ENCODE measurements at places on chromosomes 7 and 10.

- ATAC-seq = no peak
Measured at GRCh38 chr10:123496375-123496774, 169.8 kb upstream of the GPR26 start.

- no peak for ATAC-seq
Measured at GRCh38 chr7:84202855-84203254, 8.3 kb upstream of the SEMA3A start.

GRCh38 chr7:106372595-106373318 lies 88.0 kb upstream of the NAMPT start:
- ATAC-seq = no peak

- ATAC-seq = no peak
Measured at GRCh38 chr7:92778972-92779371, 57.4 kb downstream of the CDK6 start.

DNA sequence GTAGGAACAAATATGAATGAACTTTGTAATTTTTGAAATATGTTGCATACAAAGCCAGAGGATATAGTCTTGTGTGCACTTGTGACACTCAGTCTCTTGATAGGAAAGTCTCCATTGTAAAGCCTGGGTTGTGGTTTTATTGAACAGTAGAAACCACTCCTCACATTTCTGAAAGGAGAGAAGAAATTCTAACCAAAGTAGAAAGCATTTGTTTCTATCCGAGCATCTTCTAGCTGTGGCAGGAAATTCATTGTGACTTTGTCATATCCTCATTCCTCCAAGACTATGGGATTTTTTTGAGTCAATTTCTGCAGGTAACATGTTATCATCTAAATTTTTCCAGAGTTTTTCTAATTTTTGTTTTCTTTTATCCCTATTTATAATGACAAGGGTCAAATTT lies 55.5 kb upstream of the NCF1 start:
- no peak for ATAC-seq

DNA sequence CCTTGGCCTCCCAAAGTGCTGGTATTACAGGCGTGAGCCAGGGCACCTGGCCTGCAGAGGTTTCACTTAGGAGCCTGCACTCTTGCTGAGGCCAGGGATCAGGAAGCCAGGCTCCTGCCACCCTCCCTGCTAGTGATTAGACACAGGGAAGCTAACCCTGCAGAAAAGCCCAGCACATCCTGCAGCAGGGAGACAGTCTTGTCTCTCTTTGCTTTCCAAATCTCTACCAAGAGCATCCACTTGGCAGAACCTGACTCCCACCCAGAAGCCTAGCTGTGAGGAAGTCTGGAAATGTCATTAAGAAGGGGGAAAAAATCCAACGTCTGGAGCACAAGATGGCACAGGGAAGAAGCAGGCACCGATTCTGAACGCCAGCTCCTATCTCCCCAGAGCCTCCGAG lies 8.0 kb upstream of the FAM171A1 start:
- no peak for ATAC-seq

DNA sequence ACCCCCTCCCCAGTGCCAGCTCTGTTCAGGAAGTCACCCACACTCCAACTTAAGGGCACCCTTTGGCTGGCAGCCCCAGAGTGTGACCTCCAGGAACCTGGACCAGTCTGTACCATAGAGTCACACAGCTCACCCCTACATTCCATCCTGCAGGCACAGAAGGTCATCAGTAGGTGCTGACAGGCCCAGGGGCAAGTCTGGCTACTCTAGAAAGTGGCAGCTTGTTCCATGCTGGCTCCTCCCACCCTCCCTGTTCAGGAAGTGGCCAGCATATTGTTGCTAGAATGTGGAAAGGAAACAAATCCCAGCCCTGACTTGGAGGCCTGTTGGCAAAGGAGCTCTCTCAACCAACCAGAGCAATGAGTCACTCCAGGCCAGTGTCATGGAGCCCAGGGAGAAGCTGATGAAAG lies 3.2 kb upstream of the NCOA4 start:
- peak; percentile 2 for ATAC-seq

DNA sequence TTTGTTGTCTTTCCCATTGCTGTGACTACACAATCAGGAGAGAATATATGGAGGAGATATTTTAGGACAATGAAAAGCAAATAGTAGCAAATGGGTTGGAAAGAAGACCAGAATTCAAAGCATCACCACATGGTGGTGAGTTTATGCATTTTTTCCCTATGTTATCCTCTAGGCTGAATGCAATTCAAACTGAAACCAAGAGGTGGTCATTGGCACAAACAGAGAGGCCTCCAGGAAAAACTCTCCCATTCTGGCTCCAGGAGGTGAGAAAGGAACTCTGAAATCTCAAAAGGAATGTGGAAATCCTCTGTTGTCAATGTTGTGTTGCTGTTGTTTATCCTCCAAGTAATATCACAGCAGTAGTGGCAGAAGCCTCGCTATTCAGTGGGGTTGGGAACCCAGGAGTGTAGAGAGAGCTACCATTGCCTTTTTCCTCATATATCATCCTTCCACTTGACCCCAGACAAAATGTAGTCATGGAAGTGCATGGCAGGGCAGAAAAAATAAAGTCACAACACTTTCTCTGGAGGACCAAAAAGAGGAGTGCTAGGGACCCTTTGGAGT lies 819.1 kb downstream of the GRID1 start:
- ATAC-seq = no peak

DNA sequence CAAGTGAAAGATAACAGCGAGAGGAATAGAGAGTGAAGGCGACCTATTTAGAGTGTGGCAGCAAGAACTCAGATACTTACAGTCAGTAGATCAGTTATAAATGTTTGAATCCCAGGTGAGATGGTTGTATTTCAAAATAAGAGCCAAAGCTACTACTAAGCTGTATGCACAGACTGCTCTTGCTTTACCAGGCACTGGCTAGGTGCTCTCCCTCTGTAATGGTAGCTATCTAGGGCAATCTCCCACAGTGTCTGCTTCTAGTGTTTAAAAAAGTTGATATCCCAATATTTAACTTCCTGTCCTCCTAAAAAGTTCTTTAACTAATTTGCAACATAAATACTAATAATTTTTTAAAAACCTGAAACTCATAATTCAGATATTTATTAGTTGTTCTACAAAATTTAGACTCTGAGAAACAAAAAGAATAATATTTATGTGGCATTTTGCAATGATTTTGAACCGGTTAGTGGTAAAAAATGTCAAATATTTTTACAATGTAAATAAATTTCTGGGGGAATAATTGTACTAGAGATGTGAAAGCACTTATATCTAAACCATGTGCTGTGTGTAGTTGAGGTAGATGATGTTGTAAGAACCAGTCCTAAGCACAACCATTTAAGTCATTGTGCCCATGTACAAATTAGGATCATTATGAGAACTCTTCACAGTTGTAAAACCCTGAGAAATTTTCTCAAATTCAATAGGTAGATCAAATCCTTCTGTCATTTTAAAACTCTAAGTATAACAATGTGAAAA lies 349.3 kb upstream of the SEMA3D start:
- no peak for ATAC-seq

DNA sequence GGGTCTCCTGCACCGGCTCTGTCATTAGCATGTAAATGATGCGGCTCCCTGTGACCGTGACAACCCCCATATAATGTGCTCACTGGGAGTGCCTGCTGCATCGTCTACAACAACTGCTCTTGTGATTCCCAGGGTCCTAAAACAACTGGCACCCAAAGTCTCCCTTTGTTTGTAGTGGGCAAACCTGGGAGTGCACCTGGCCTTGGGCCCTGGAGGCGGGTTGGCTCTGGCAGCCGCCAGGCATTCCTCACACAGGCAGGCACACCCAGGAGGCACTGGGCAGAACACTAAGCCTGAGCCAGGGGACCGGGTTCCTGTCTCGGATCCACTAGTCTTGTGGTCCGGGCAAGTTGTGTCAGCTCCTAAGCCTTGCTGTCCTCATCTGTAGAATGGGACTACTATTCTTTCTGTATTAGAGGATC lies 115.5 kb upstream of the GPR26 start:
- no peak for ATAC-seq

DNA sequence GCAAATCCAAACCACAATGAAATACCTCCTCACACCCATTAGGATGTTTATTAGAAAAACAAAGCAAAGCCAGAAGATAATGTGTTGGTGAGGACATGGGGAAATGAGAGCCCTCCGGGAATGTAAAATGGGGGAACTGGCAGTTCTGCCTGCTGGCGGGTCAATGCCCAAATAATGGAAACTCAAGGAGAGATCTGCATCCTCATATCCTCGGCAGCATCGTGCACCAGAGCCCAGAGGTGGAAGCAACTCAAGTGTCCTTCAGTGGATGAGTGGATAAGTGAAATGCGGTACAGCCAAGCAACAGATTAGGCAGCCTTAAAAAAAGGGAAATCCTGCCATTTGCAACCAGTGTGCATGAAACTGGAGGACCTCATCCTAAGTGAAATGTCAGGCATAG lies 325.2 kb downstream of the WDR37 start:
- ATAC-seq = no peak

DNA sequence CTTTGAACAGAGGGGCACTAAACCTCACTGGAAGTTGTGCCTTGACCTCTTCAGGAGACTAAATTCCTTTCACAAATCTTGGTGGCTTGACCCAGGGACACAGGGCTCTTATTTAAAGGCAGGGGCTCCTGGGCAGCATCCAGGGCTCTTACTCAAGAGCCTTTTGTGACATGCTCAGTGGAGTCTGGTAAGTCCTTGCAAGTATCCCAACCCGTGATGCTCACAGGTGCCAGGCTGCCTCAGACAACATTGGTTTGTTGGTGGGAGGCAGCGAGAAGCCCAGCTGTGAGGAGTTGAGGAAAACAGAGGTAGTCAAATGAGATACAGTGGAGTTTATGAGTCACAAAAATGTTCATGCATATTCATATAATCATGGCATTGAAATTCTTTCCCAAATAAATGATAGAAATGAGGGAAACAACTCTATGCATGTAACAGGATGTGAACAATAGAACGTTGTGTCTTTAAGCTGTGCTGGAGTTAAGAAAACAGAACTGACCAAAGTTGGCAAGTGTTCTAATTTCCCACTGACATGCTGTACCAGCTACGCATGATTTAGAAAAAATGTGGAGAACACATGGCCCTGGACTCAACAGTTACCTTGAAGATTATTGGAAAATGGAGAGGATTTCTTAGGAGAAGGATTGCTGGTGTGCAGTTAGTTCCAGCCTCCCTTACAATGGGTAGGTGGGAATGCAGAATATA lies 654.5 kb upstream of the COBL start:
- ATAC-seq = peak; percentile 16

- no peak for ATAC-seq
Measured at GRCh38 chr10:990808-991207, 2.6 kb downstream of the GTPBP4 start.

DNA sequence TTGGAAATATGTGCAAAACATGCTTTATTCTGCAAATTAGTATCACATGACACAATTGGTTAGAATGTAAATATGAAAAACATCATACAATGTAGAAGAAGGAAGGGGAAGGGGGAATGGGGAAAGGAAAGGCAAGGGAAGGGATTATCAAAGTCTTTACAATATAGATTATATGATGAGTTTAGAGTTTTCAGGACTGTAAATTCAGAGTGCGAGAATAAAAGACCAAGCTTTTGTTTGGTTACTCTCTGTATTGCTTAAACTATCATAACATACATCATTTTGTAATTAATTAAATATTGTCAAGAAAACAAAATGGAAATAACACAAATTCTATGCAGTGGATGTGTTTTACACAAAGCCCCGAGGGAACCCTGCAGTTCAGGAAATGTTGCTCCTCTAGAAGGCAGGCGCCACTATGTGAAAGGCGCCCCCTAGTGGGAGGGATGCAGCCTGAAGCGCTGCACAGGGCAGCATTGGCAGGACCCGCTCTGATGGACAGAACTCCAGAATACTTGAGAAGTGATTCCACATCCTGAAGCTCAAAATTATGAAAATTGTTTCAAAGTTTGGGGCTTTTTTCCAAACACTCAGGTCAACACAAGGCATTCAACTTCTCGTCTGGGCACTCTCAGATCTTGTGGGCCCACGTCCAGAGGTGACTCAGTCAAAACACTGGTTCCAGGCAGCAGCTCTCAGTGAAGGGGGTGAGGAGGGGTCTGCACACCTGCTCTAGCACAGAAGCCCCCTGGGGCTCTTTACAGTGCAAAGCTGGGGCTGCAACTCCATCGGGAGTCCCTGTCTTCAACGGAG lies 31.6 kb upstream of the TMEM254 start:
- ATAC-seq = peak; percentile 100

- ATAC-seq = no peak
Measured at GRCh38 chr10:12073526-12073925, 4.8 kb downstream of the DHTKD1 start.

DNA sequence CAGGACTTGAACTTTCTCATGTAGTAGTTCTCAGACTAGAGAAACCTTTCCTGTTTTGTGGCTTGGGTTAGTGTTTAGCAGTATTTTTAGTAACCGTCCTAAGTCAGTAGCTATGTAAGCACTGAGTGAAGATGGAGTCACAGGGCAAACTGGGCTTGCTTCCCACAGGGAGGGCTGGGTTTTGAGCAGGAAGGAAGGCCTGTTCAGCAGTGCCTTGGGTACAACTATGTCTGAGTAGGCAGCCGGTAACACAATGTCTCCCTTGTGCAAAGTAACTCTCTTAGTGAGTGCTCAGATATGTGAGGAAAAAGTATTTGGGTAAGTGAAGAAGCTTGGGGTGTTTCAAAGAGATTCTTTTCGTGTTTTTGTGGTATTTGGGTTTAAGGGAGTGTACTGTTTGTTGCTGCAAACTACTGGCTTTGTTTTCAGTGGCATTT lies 96.4 kb downstream of the CCSER2 start:
- ATAC-seq = peak; percentile 61

DNA sequence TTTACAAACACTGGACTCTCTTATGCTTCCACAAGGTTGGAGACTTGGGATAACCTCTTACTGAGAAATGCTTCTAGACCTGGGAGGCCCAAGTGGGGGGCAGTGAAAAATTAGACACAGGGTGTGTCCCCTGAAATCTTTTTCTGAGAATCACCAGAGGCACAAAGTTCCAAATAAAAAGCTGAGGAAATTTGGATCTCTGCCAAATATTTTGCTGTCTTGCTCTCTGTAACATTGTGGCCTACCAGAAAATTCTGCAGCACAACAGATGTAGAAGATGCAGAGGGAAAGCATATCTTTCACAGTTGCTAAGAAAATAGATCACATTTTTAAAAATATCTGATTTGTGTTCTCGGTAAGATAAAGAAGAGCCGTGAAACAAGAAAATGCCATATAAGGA lies 849.4 kb downstream of the CCSER2 start:
- ATAC-seq = no peak

DNA sequence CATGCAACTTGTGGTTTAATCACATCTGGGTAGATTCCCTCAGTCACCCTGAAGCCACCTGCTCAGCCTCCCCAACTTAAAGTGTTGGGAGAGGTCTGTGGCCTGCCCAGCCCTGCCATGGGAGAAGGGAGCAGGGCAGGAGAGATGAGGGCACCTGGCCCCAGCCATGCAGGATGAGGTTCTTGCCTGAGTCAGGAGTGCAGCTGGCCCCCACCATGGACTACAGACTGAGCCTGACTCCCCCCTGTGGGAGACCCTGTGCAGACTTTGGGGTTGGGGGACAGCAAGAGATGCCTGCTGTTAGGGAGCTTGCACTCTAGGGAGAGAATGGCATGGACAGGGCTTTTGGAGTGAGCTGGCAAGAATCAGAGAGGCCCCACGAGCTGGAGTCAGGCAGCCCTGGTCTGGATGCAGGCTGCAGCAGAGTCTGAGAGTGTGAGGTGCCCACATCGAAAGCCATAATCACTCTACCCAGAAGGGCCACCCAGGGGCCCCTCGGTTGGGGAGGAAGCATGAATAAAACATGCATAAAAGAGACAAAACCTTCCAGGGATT lies 34.7 kb upstream of the DPYSL4 start:
- ATAC-seq = peak; percentile 16
